Hepatocyte (in vitro differentiated cells): ENCODE measurements at places on chromosomes 6 and 20. TPM values are rescaled to one million over a fixed set of nuclear protein-coding genes. Genes with fewer than 3 reads are reported as not detected.

DNA sequence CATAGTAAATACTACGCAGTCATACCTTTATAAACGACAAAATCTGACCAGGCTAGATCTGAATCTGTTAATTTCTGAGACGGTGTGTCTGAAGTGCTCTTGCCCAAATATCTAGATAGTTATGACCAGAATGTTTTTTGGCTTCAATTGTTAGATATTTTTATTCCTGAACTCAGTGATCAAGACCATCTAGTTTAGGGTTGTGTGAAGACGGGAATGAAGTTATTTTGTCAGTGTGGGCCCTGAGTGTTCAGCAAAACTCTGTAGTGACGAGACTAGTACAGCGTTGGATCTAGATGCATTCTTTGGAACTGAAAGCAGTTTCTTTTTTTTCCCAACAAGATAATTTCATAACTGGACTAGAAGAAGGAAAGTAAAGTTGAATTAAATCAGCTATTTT is 3.1 kb downstream of the STXBP5 start:
- no peaks in the 10 kb centered on the region for H3K36me3 ChIP-seq
- no peaks in the 10 kb centered on the region for H3K27me3 ChIP-seq
- H3K4me3 ChIP-seq = no peak overlapping the region
- peaks cover 20% of the 10 kb centered on the region for H3K4me1 ChIP-seq

- no peaks in the 10 kb centered on the region for H3K36me3 ChIP-seq
- no peaks in the 10 kb centered on the region for H3K27me3 ChIP-seq
- H3K27ac ChIP-seq = no peak overlapping the region
- no peak for DNase-seq
- no peak overlapping the region for H3K4me3 ChIP-seq
- H3K4me1 ChIP-seq = no peaks in the 10 kb centered on the region
These were observed 458.2 kb downstream of the FRK start for GRCh38 chr6:115602466-115602865.

MTO1 gene
- total RNA-seq = 27.4 and 28.2 TPM in 2 replicates

DNA sequence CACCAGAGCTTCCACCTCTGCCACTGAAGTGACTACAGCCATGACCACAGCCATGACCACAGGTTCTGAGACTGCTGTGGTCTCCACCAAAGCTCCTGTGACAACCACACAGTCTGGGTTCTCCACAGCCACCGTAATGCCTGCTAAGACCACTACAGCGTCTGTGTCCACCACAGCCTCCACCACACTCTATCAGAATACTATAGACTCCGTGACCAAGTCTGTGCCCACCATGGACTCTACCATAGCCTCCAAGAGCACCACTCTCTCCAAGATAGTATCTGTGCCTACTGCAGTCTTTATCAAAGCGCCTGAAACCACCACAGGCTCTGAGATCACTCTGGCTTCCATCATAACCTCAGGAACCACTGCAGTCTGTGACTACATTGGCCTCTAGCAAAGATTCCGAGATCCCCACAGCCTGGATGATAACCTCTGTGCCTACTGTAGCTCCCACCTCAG is 18.3 kb upstream of the MUC21 start:
- no peaks in the 10 kb centered on the region for H3K4me1 ChIP-seq
- H3K27me3 ChIP-seq = no peaks in the 10 kb centered on the region
- no peaks in the 10 kb centered on the region for H3K36me3 ChIP-seq
- no peak overlapping the region for H3K27ac ChIP-seq

GRCh38 chr6:158507174-158507573 is 52.7 kb upstream of the TMEM181 start:
- no peak overlapping the region for H3K27ac ChIP-seq
- H3K27me3 ChIP-seq = no peaks in the 10 kb centered on the region
- H3K36me3 ChIP-seq = no peaks in the 10 kb centered on the region
- no peaks in the 10 kb centered on the region for H3K4me1 ChIP-seq

GRCh38 chr6:121668259-121668658 is 232.8 kb downstream of the GJA1 start:
- H3K27ac ChIP-seq = no peak overlapping the region
- no peak for DNase-seq
- H3K4me1 ChIP-seq = no peaks in the 10 kb centered on the region
- no peak overlapping the region for H3K4me3 ChIP-seq

- H3K4me1 ChIP-seq = peaks cover 31% of the 10 kb centered on the region
- peak overlapping the region; percentile 86 for H3K4me3 ChIP-seq
- H3K27me3 ChIP-seq = no peaks in the 10 kb centered on the region
- H3K27ac ChIP-seq = peak overlapping the region; percentile 99
- DNase-seq = no peak
These were observed 1.7 kb upstream of the TEAD3 start for GRCh38 chr6:35498422-35499067.

DSP gene
- total RNA-seq = 123 and 156 TPM in 2 replicates

DNA sequence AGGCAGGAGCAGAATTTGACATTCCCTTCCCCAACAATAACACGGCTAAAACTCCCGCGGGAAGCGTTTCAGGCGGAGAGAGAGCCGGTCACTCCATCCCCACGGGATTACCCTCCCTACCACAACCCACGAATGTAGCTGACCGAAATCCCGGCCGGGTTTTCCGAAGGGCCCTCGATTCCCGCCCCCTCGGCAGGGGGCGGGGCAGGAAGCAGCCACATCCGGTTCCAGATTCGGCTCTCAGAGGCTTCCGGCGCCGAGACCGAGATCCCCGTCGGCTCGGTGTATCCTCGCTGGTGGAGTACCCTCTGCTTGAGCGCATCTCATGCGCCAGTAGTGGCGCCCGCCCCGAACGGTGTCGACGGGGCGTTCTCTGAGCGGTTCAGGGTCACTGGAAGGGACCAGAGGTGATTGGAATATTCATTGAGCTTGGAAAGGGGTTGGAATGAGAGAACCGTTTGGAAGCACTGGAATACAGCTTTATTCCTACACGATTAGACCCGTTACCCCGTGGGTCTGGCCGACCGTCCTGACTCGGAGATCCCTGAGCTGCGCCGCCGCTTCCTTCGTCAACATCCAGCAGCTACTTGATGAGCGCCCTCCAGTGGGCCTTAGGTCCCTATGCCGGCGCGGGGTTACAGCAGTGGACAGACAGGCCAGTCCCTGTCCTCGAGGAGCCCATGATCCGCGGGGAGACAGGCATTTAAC is 649 bp upstream of the RGL2 start:
- H3K36me3 ChIP-seq = no peaks in the 10 kb centered on the region
- peak; percentile 96 for DNase-seq
- H3K27me3 ChIP-seq = no peaks in the 10 kb centered on the region

PRND gene
- 0.16 and 0.70 TPM in 2 replicates for total RNA-seq

CRISP3 gene
- total RNA-seq = not detected in 2 replicates

DNA sequence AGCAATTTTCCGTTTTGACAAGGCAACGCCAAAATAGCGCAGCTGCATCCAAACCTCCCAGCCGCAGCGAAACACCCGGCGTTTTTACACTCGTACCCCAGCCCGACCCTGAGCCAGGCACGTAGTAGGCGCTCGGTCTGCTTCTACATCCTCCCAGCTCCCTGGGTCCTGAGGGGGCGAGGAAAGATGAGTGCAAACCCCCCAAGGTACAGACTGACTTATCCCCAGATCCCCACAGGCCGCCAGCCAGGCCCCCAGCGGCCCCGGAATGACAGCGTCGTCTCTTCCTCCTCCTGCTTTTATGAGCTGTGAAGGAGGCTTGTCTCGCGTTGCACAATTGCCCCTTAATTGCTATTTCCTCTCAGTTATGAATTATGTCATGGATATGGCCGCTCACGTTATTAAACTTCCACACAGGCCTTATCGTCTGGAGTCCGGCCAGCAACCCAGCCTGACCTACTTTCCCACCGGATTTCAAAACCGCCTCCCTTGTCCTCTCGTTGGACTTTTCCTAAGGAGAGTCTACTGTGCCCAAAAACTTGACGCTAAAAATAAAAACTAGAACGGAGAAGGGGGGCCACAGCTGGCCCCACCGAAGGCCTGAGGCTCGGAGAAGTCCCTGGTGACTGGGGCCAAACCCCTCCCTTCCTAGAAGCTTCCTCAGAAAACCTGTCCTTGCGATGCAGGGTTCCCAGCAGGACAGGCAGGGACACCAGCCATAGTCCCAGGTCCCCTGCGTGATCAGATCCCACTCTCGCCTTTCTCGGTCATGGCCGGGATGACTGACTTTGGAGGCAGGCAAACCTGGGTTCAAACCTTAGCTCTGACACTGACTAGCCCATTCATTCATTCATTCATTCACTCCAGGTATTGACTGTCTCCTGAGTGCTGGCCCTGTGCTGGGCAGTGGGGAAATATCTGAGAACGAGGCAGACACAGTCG is 130.9 kb upstream of the PTPN1 start:
- no peak overlapping the region for H3K4me3 ChIP-seq
- no peaks in the 10 kb centered on the region for H3K27me3 ChIP-seq
- DNase-seq = peak; percentile 82
- H3K4me1 ChIP-seq = peaks cover 14% of the 10 kb centered on the region
- peak overlapping the region; percentile 59 for H3K27ac ChIP-seq
- H3K36me3 ChIP-seq = no peaks in the 10 kb centered on the region

DNA sequence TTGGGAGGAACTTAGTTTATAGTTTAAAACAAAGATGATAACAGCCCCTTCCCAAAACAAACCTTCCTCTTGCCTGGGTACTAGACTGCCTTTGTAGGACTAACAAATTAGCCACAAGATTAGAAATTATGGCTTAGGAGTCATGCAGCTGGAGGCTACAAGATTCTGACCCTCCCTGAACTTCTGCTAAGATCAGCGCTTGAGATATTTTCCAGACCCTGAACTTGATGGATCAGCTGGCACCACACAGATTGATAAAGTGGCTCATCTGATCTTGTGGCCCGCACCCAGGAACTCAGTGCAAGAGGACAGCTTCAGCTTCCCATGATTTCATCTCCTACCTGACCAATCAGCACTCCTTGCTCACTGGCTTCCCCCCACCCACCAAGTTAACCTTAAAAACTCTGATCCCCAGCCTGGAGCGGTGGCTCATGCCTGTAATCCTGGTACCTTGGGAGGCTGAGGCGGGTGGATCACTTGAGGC is 5.9 kb upstream of the SERINC3 start:
- H3K4me1 ChIP-seq = no peaks in the 10 kb centered on the region
- DNase-seq = no peak
- H3K27ac ChIP-seq = no peak overlapping the region
- no peaks in the 10 kb centered on the region for H3K36me3 ChIP-seq
